Stimulated activated CD8-positive, alpha-beta memory T cell treated with anti-CD3 and anti-CD28 coated beads, Interleukin-7, amount 100 ng/mL, for 48 hours (primary cell): ENCODE measurements at places on chromosomes 11 and 22.

GRCh38 chr11:57155838-57156607 is 25.7 kb upstream of the LRRC55 start:
- no peak for DNase-seq

GRCh38 chr11:70341881-70342429 is 56.4 kb upstream of the CTTN start:
- no peak for DNase-seq

GRCh38 chr11:79864882-79865281 is 424.1 kb upstream of the TENM4 start:
- no peak for DNase-seq

- DNase-seq: no peak
Observed at GRCh38 chr22:49076300-49077035, 751.2 kb downstream of the BRD1 start.

DNA sequence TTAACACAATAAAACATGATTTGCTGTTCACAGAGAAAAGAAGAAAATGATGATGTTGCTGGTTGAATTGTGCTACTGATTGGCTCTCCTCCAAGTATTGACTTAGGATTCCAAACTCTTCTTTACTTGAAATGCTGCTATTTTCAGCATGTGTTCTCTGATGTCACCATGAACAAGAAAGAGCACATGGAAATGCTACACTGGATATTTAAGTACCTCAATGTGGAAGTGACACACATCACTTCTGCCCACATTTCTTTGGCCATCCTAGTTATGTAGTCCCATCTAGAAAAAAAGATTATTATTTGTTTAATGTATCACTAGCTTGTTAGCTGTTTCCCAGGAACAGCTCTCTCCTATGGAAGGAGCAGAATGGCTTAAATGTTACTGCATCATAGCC is 27.2 kb downstream of the OR52B2 start:
- no peak for DNase-seq

- DNase-seq: no peak
Observed at GRCh38 chr22:25534724-25535123, 29.8 kb upstream of the GRK3 start.

DNA sequence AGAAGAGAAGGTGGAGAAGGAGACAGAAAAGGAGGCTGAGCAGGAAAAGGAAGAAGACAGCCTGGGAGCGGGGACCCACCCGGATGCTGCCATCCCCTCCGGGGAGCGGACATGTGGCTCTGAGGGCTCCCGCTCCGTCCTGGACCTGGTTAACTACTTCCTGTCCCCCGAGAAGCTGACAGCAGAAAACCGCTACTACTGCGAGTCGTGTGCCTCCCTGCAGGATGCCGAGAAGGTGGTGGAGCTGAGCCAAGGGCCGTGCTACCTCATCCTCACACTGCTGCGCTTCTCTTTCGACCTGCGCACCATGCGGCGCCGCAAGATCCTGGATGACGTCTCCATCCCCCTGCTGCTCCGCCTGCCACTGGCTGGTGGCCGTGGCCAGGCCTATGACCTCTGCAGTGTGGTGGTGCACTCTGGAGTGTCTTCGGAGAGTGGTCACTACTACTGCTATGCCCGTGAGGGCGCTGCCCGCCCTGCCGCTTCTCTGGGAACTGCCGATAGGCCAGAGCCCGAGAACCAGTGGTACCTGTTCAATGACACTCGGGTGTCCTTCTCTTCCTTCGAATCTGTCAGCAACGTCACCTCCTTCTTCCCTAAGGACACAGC is 21.4 kb downstream of the USP35 start:
- DNase-seq: no peak

GRCh38 chr11:124150684-124151083 is 32.5 kb upstream of the OR10D3 start:
- no peak for DNase-seq
